ENCODE measurements at places on chromosomes 11 and 22.

GRCh38 chr11:122743949-122744348 lies 88.4 kb downstream of the UBASH3B start:
- DNase-seq, result no peak

DNA sequence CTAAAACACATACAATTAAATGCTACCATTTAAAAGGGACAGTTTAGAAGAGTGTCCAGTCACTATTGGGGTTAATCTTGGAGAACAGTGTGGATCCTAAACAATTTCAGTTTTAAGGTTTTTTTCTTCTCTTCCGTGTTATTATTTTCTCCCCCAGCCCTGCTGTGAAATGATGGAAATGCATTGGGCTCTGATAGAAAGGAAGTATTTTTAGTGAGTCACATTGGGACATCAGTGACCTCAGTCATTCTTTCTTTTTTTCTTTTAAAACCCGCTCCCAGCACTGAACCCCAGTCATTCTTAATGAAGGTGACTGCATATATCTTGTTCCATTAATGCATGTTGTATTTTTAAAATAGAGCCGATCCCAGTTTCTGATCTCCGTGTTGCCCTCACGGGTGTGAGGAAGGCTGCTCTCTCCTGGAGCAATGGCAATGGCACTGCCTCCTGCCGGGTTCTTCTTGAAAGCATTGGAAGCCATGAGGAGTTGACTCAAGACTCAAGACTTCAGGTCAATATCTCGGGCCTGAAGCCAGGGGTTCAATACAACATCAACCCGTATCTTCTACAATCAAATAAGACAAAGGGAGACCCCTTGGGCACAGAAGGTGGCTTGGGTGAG lies 93.2 kb upstream of the OR4B1 start:
- no peak for DNase-seq

- no peak for DNase-seq
Measured at GRCh38 chr11:126476977-126477376, 121.5 kb downstream of the ST3GAL4 start.

DNA sequence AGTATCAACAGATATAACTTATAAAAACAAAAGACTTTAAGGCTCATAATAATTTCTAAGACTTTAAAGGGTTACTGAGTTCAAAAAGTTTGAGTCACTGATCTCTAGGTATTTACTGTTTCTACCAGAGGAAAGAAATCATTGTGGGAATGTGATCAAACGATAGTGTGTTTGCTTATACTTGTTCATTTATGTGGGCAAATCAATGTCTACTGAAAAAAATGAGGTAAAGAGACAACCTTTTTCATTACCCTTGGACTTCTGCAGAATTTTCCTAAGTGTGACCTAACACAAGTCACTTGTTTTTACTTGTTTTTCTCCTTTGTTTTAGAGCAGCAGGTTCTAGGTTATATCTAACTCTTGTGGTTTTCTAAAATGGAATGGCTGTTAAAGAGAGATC lies 65.4 kb downstream of the PRR5L start:
- DNase-seq, result no peak

GRCh38 chr11:133695387-133695786 lies 149.9 kb downstream of the SPATA19 start:
- no peak for DNase-seq

DNA sequence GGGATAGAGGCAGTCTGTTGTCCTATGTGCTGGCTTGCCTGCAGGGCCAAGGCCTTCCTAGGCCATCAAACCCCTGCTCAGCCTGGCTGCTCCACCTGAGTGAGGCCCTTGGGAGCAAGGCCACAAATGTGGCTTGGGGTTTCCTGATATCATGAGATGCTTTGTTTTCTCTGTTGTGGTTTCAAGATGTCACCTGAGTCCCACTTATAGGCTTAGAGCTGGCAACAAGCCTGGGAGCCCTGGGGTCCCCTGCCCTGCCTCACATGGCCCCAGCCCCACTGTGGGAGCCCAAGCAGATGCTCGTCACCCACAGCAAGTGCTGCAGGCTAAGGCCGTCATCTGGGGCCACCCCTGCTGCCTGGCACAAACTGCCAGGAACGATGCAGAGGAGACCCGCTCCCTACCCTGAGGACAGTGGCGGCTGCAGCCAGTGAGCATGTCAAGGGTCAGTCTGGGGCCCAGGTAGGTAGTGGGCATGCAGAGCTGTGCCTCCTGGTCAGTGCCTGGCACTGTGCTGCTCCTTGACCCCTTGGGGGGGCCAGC lies 75.4 kb upstream of the KCNQ1OT1 start:
- no peak for DNase-seq

DNA sequence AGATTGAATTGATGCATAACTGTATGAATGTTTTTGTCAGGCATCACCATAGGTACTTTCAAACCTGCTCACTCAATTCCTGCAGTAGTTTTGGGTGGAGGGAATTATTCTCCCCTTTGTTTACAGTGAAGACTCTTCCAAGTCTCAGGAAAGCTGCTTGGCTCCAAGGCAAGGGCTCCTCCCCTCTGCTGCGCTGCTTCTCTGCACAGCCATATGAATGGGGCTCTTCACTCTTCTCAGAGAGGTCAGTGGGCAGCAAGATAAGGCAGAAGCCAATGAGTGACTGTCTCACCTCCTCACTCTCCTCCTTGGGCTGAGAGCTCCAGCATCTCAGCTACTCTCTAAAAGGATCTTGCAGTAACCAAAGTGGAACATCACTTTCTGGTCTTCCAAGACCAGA lies 165.7 kb upstream of the TTC12 start:
- no peak for DNase-seq

DNA sequence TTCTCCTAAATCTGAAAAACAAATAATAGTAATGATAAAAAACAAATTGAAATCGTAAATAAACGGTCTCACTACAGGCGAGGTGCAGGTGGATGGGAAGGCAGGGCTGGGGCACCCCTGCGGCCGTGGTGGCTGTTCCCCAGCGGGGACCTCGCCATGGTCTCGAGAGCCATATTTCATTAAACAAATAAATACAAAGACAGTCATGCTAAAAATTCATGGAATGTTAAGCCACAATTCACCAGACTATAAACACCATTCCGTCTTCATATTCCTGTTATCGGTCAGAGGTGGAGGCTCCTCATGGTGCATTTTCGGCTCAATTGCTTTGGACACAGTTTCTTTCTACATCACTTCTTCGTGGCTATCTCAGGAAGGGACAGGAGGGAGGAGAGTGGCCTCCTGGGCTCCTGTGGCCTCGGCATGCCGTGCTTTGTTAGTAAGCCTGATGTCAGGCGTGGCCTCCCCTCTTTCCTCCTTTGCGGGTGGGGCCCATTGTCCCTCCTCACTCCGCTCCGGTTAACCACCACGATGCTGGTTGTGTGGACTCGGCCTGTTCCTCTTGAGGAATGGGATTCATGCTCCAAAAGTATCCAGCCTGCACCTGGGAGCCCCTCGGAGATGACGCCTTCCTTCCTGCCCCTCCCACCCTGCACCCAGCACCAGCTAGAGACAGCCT lies 16.1 kb upstream of the BRSK2 start:
- DNase-seq, result no peak

DNA sequence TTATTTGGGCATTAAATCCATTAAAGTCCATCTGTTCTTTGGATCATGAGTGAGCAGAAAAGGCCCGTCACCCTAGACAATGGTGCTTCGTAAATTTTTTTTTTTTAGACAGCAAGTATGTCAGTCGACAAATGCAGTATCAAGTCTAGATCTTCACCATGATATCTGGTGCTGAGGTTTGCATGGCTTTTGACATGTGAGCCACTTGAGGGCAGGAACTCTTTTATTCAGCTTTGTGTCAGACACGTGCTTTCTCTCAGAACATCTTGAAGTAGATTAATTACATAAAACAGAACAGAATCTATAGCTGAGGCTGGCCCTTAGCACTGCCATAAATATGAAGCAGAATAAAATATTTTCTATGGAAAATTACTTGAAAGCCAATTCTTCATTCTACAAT lies 62.9 kb upstream of the CARD18 start:
- DNase-seq, result peak; percentile 48

DNA sequence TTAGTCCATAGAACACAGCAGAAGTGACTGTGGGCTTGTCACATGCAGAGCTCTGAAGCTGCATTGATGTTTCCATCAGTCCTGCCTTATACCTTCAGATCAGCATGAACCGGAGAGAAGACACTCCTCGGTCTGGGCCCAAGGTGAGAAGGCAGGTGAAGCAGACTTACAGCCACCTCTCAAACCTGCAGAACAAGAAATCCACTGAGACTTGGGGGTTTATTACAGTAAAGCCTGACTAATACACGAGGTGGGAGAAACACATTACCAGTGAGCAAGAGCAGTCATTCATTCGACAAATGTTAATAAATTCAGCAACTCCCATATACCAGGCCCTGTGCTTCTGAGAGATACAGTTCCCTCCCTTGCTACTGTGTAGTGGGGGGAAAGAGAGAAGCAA lies 279.0 kb downstream of the DDX10 start:
- no peak for DNase-seq

- no peak for DNase-seq
Measured at GRCh38 chr11:1557904-1558774, 13.9 kb downstream of the DUSP8 start.

DNA sequence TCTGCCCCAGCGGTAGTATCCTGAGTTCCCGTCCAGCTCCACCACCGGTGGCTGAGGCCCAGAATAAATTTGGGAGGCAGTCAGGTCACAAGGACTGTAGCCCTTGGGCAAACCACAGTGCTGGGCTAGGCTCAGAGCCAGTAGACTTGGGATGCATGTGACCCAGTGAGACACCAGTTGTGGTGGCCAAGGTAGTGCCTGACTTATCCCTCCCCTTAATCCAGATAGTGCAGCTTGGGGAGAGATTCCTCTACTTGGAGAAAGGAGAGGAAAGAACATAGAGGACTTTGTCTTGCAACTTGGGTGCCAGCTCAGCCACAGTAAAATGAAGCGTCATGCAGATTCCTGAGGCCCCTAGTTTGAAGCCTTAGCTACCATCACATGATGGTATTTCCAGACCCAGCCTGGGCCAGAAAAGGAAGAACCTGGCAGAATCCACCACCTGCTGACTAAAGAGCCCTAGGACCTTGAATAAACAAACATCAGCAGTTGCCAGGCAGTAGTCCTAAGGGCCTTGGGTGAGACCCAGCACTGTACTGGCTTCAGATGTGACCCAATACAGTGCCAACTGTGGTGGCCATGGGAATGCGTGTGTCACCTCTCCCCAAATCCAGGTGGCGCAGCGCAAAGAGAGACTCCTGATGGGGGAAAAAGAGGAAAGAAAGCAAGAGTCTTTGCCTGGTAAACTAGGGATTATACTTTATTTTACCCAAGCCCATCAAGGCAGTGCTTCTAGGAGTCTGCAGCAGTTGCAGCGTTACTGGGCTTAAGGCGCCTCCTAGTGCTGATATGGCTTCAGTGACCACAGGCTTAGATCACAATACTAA lies 17.0 kb upstream of the DDX10 start:
- DNase-seq, result peak; percentile 66

GRCh38 chr11:86695373-86695772 lies 23.0 kb upstream of the ME3 start:
- no peak for DNase-seq

- DNase-seq, result no peak
Measured at GRCh38 chr11:1819074-1819473, 15.7 kb upstream of the SYT8 start.

DNA sequence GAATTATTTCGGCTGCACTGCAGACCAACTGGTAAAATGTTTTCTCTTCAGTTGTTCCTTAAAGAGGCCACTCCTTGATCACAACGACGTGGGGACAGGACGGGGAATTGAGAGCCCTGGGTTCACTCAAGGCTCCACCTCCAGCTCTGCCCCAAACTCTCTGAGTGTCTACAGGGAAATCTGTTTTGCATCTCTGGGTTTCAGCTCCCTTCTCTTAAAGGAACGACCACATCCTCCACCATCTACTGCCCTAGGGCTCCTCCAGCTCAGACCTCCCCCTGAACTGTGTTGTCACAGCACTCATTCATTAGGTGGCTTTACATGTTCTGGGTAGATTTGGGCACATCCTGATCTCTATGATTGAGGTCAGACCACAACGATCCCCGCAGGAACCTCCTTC lies 5.1 kb upstream of the PPFIA1 start:
- no peak for DNase-seq

DNA sequence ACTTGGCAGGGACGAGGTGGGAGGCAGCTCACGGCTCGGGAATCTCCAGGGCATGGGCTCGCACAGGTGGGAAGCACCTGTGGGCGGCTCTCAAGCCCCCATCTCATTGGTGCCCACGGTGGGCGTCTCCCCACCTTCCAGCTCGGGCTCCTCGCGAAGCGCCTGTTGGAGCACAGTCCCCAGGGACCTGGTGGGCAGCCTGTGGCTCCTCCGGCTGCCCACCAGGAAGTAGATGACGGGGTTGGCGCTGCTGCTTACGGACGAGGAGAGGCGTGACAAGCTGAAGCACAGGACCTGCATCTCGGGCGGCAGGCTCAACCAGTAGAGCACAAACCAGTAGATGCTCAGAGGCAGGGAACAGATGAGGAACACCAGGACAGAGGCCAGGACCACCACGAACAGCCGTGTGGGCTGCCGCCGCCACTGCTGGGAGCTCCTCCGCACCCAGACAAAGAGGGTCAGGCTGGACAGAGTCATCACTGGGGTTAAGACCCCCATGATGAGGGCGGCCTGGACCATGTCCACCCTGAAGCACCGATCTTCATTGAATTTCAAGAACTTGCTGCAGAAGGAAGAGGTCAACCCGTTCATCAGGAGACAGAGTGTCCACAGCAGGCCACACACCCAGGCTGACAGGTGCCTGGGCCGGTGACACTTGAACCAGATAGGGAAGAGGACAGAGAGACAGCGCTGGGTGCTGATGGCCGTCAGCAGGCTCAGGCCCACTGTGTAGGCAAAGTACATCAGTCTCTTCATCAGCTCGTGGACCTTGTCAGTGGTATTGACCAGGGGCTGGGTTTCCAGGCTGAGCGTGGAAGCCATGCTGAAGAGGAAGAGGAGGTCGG lies 633 bp downstream of the MRGPRD start:
- DNase-seq, result no peak

- no peak for DNase-seq
Measured at GRCh38 chr22:40412441-40412840, 42.0 kb downstream of the SGSM3 start.

DNA sequence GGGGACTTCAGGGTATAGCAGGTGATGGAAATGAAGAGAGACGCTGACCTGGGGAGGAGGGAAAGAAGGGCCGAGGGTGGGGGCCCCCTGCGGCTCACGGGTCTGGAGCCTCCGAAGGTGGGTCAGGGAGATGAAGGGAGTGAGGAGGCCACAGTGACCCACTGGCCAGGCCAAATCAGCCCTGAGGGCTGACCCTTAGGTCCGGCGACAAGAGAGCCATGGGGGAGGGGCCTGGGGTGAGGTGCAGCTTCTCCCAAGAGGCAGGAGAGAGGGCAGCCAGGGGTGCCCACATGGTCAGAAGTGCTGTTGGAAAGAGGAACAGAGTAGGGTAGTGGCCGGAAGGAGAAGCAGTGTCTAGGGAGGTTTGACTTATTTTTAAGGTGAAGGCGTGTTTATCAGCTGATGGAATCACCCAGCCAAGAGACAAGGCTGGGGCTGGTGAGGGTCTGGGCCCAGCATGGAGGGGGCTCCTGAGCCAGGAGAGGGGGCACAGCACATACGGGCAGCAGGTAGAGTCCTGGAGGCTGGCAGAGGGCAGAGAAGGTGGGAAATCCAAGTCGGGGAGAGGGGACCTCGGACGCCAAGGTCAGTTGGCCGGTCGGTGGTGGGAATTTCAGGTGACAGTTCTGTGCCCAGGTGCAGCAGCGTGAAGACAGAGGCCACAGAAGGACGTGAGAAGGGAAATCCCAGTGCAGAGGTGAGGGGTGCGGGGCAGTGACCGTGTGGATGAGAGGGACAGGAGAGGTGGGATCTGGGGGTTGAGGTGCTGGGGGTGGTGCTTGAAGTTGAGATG lies 49.0 kb downstream of the LINC01488 start:
- DNase-seq, result no peak
